ENCODE measurements at places on chromosomes 3 and 15. TPM values are rescaled to one million over a fixed set of nuclear protein-coding genes. Genes with fewer than 3 reads are reported as not detected.

DNA sequence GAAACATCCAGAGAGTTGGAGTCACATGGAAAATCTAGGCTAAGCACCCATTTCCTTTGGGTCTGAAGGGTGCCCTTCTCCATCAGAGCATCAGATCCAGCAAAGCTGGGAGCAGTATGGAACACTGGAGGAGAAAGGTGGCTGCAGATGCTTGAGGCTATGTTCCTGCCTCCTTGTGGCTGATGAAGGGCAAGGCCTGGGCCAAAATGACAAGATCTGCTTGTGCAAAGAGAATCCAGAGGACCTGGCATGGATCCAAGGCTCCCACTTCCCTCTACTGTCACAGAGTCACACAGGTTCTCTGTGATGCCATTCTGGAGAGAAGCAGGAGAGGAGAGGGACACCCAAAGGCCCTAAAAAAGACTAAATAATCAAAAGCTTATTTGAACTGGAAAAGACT, 9.2 kb upstream of the ATP8B4 start:
- DNase-seq = no peak

DNA sequence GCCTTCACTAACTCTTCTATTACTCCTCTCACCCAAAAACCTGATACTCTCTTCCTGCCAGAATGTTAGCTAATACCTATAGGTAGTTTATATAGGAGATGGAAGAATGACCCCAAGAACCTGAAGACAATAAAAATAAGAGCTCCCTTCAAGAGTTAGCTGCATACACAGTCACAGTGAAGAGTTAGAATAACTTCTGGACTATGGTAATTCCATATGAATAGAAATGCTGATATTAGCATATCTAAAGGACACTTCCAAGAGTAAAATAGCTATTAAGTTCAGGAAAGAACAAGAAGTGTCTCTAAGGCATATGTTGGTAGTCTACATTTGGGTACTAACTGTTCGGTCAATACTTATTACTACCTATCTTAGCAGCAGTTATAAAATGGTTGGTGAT, 134.2 kb downstream of the VGLL3 start:
- DNase-seq = no peak

GRCh38 chr3:5275529-5275928, 88.0 kb downstream of the EDEM1 start:
- DNase-seq = no peak

DNA sequence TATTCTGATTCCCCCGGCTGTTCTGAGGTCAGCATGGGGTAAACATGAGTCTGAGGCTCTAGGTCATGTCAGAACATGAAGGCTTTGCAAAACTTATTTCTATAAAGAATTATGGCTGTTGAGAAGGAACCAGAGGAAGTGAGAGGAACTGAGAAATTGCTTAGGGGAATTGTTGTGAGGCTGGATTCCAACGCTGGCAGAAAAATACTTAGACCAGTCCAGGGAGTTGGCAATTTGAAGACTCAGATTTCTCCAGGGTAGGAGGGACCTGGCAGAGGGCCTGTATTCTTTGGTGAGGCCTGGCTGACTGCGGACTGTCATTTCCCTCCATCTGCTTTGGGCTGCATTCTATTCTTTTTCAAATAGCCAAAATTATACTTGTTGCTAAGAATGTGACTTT, 155.5 kb downstream of the PLD1 start:
- no peak for DNase-seq

DNA sequence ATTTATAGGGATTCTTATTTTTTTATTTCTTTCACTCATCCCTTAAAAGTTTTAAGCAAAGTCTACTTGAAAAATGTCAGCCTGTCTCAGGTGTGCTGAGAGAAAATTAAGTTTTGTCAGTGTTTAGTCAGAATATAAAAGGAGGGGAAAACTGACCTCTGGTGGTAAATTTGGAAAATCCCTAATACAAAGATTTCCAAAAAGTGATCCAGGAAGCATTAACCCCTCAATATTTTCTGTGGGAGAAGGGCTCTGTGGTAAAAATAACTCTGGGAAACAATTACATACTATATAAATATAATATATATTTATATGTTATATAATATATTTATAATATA, 41.0 kb upstream of the FRMD4B start:
- no peak for DNase-seq

GRCh38 chr3:17733768-17734167, 8.7 kb downstream of the TBC1D5 start:
- no peak for DNase-seq

DNA sequence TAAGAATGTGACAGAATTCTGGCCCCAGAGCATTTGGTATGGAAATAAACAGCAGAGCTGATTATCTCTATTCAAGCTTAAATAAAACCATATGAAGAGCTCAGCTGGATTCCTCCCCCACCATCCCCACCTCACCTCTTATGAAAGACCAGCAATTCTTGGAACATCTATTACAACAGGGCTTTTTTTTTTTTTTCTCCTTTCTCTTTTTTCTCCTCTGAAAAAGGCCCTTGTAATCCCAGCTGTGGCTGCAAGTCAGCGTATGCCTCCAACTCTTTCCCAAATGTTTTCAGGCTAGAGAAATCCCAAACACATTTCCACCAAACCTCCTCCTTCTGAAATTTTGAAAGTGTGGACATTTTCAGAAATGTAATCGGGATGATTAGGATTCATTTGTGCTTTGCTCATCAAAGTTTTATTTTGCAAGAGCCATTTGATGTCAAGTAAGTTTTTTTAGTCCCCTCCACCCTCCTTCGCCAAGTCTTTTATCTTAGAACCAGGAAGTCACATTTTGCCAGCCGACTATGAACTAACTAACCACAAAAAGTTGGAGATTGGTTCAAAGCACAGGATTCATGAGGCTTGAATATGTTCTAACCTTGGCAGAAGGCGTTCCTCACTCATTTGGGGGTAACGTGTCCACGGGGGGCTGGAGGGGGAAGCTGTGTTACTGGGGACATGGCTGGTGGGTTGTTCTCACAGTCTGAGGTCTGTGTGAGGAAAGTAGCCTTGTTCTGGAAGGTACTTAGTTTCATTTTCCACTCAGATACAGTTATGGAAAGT, 142.0 kb upstream of the PDZRN3 start:
- no peak for DNase-seq

GRCh38 chr3:557972-558371, 361.4 kb downstream of the CHL1 start:
- DNase-seq = no peak

Gene MRAS
- total RNA-seq = 1.6 TPM

- DNase-seq = no peak
Observed at GRCh38 chr15:52100807-52101442, 11.7 kb downstream of the BCL2L10 start.

Gene TLR9
- total RNA-seq = not detected

- no peak for DNase-seq
Observed at GRCh38 chr15:29670998-29671981, 151.0 kb downstream of the TJP1 start.

GRCh38 chr3:171145798-171146197, 119.3 kb upstream of the SLC2A2 start:
- DNase-seq = no peak

Gene TMEM89
- total RNA-seq = 0.55 TPM

GRCh38 chr15:65391732-65392131, 13.9 kb upstream of the IGDCC3 start:
- DNase-seq = no peak

DNA sequence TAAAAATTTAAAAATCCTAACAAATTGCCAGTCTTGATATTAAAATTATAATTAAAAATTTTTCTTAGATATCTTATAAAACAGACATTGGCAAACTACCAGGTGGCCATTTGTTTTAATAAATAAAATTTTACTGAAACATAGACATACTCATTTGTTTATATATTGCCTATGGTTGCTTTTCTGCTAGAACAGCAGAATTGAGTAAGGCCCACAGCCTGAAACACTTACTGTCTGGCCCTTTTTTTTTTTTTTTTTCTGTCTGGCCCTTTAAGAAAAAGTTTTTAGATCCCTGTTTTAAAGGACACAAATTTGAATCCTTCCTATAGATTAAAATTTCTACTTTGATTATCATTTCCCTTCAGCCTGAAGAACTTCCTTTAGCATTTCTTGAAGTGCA, 60.5 kb upstream of the CTDSPL2 start:
- DNase-seq = no peak

DNA sequence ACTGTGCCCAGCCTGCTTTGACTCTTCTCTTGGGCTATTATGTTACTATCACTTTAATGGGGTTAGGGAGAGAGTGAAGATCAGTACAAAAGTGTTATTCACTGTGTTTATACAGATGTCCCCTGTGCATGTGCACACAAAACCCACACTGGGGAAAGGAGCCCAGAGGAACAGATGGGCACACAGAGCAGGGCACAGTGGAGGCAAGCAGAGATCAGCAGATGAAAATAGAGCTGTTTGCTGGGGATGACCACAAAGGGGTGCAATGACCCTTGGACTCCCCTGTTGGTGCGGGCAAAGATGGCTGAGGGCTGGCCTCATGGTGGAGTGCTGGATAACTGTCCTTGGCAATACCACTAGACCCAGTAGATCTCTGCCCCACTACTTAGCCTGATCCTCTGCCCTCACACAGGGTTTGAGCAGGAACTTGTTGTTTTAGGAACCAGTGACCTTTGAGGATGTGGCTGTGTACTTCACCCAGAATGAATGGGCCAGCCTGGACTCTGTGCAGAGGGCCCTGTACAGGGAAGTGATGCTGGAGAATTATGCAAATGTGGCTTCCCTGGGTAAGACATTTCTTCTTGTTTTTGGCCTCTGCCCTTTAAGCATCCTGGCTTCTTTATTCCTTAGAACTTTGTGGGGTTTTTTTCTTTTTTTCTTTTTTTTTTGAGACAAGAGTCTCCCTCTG, 5.3 kb downstream of the ZNF620 start:
- no peak for DNase-seq

GRCh38 chr3:133152681-133153220, 114.6 kb downstream of the TMEM108 start:
- DNase-seq = no peak

Gene POU1F1
- total RNA-seq = not detected

Gene GOLGA8K
- 0.26 TPM for total RNA-seq

GRCh38 chr15:66682865-66683264, 19.2 kb upstream of the SMAD6 start:
- DNase-seq = no peak

Gene IDH2
- 48.8 TPM for total RNA-seq

DNA sequence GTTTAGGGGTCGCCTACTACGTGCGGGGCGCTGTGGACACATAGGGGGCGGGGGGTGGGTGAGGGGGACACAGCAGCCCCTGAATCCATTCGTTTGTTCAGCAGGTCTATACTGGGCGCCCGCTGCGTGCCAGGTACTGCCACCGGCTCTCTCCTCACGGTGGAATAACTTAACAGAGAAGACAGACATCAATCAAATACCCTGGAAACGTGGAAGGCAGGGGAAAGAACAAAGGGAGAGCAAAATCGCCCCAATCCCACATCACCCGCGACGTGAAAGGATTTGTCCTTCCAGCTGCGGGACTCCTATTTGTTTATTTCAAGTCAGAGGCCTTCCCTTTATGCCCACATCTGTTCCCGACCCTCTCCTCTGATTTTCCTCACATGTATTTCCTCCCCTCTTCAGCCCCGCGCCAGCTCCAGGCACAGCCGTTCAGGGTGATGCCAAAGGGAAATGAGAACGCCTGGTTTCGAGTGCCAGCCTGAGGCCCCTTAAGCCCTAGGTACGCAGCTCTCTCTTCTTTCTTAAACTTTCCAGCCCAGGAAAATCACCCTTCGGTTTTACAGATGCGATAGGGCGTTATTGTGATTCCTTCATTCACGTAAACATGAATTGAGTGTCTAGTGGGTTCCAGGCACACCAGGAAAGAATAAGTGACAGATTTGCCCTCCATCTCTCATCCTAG, 726 bp upstream of the PROK2 start:
- no peak for DNase-seq

Gene MEGF11
- not detected for total RNA-seq

- no peak for DNase-seq
Observed at GRCh38 chr3:134713671-134714070, 62.8 kb upstream of the KY start.
